ENCODE measurements at places on chromosomes 11 and 22. TPM values are rescaled to one million over a fixed set of nuclear protein-coding genes. Genes with fewer than 3 reads are reported as not detected.

KCNJ1 gene
- total RNA-seq = 0.44 TPM

RBMXL2 gene
- total RNA-seq = not detected

HEPACAM gene
- total RNA-seq = 13.7 TPM

FAM180B gene
- total RNA-seq = 0.82 TPM

IFITM10 gene
- 1.1 TPM for total RNA-seq

RFPL3 gene
- not detected for total RNA-seq

PRR5 gene
- 152 TPM for total RNA-seq

TENM4 gene
- 4.8 TPM for total RNA-seq

EXT2 gene
- 63.9 TPM for total RNA-seq

OR6T1 gene
- not detected for total RNA-seq

TPBGL gene
- not detected for total RNA-seq

TESMIN gene
- total RNA-seq = 2.5 TPM

TNNI2 gene
- total RNA-seq = 12.6 TPM
